Activated CD4-positive, alpha-beta T cell treated with anti-CD3 and anti-CD28 coated beads, Interleukin-2, amount 50 U/mL, for 4 hours (primary cell): ENCODE measurements at places on chromosomes 6 and 20.

DNA sequence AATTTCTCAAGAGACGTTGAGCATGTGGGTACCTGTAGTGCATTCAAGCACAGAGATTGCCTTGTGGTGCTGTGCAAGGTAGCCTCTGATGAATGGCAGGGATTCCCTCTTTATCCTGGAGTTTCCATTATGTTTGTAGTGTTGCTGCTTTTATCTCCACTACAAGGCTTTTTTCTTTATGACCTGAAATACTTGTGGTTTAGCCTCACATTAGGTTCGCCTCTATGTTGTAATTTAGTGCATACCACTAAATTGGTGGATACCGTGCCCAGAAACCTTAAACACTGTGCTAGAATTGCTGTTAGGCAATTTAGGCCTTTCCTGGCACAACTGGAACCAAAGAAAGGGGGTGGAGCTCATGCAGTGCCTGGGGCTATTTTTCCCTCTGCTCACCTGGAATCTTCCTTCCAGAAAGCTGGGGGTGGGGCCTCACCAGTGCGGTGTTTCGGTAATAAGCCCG lies 76.8 kb downstream of the NCOA7 start:
- DNase-seq = no peak

DNA sequence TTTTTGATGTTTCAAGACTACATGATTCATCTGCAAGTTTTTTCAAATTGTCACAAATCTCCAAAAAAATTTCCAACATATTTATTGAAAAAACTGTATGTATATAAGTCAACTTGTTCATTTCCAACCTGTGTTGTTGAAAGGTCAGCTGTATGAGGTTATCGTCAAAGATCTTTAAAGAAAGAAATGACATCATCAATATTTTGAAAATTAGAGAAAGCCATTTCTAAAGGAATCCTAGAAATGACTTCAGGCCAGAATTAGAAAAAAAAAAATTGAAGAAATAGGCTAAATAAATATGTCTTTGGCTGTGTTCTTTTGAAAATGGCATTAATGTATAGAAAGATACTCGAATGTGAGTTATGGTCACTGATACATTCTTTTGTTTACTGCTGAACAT lies 6.8 kb downstream of the RNF146 start:
- DNase-seq = no peak

- DNase-seq = no peak
Observed at GRCh38 chr6:21804941-21805610, 211.5 kb downstream of the SOX4 start.

DNA sequence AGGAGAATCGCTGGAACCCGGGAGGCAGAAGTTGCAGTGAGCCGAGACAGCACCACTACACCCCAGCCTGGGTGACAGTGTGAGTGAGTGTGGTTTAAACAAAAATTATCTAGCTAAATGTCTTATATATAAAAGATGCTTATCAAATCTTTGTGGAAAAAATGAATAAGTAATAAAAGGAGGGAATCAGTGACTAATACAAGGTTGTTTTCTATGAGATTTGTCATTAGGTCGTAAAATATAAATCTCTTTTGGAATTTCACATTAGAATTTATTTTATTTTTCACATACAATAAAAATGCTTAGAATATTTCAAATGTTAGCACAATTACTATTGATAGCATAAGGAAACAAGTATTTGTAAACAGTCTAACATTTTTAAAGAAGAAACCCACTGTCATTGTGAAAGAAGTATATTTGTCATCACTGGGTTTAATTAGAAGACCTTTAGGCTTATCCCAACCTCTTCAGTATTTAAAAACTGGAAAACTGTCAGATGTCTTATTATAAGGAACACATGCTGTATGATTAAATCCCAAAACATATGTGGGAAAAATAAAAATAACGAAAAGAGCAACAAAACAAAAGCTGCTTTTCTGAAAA lies 47.1 kb downstream of the ASCC3 start:
- no peak for DNase-seq

- DNase-seq = no peak
Observed at GRCh38 chr6:158815907-158816306, 3.3 kb downstream of the EZR start.

DNA sequence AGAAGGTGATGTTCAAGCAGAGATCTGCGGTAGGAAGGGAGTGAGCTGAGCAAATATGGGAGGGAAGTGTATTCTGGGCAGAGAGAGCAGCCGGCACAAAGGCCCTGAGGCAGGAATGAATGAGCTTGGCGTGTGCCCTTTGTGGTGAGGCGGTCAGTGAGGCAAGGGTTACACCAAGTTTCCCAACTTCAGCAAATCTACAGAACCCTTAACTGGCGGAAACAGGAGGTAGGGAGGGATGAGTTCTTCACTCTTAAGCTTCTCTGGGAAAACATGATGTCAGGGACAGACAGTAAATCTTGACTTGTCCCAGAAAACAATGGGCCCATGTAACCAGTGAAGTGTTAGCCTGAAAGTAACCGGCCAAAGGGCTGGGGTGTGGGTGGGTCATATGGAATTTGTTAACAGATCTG lies 97.1 kb upstream of the PTPN1 start:
- DNase-seq = no peak

DNA sequence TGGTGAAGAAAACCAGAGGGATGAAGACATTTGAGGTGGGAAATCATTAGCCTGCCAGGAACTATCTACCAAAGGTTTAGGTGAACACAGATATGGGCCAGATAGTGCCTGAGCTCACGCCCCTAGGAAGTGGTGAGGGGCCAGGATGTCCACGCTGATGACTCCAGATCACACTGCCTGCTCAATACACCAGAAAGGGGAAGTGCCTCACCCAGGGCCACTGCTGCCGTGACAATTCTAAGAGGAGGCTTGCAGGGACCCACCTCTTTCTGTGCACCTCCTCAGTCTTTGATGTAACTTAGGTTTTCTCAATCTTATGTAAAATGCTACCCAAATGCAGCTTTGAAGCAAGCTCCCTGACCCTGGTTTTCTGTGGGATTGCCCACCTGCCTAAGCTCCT lies 5.4 kb upstream of the RAB44 start:
- DNase-seq = no peak

- DNase-seq = no peak
Observed at GRCh38 chr20:36214684-36215256, 21.5 kb upstream of the AAR2 start.

- DNase-seq = no peak
Observed at GRCh38 chr6:8088886-8089285, 13.5 kb downstream of the EEF1E1 start.

DNA sequence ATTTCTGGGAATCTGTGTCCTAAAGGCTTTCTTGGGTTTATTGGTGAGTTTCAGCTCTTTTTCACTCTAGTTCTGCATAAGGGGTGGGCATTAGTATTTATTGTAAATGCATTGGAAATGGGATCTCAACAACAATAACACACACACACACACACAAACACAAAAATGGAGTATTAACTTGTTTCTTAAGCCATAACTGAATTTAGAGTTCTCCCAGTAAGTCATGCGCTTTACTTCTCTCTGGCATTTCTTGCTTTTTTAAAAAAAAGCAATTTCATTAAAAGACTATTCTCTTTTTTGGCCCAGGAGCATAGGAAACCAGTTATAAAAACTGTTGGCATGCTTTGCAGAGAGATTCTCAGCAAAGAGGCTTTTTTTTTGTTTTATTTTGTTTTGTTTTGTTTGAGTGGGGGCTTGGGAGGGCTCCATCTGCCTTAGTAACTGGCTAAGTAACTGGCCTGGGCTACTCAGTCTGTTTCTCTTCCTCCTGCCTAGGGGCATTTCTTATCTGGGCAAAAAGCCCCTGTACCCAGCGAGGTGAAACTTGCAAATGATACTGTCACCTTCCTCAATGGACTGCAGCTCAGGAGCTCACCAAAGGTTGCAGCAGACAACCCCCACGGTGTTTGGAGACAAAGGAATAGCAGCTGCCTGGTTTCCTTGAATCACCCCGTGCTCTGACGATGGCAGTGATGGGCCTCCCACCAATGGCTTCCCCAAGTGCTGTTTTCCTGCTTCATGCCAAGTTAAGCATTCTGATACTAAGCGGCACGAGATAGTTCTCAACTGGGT lies 128.5 kb downstream of the BCAS1 start:
- DNase-seq = no peak

DNA sequence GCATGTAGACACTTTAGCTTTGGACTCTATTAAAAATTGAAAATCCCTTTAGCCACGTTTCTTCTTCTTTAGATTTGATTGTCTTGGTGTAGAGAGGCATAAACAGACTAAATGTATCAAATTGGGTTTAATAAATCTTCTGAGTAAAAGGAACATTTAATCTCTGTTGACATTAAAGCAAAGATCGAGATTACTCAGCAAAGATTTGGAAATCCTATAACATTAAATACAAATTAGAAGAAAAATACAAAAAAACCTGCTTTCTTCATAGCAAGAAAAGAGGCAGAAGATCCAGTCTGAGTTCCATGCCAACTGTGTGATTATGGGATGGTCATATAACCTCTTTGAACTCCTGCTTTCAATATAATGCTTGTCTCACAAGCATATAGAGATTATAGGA lies 172.3 kb downstream of the GJA1 start:
- no peak for DNase-seq

DNA sequence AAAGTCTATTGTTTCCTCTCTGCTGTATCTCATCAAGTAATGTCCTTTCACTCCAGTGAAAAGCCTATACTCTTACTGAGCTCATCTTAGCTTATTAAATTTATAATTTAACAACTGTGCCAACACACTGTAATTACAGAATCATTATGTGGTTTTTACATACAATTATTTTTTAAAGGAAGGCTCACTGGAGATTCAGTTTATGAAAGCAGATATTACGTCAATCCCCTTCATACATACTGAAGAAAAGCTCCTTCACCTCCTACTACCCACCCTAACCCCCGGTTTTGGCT lies 28.1 kb downstream of the ARHGAP18 start:
- no peak for DNase-seq

GRCh38 chr20:47318586-47319516 lies 37.6 kb downstream of the ZMYND8 start:
- DNase-seq = no peak

DNA sequence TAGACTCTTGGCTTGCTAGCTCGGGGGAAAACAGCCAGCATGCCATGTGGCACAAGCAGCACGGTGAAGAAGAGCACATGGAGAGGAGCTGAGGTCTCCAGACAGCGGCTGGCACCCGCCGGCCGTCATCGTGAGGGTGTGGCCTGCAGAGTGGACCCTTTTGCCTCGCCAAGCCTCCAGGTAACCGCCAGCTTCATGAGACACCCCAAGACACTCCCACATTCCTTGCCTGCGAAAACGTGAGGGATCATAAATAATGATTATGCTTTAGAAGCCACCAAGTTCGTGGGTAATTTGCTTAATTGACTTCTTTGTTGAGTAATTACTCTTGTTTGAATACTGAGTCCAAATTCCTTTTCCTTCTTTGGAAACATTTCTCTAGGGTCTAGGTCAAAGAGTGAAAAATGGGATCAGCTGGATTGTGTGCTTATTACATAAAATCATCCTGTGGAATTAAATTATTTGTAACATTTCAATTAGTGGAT lies 23.2 kb downstream of the FAM50B start:
- no peak for DNase-seq

DNA sequence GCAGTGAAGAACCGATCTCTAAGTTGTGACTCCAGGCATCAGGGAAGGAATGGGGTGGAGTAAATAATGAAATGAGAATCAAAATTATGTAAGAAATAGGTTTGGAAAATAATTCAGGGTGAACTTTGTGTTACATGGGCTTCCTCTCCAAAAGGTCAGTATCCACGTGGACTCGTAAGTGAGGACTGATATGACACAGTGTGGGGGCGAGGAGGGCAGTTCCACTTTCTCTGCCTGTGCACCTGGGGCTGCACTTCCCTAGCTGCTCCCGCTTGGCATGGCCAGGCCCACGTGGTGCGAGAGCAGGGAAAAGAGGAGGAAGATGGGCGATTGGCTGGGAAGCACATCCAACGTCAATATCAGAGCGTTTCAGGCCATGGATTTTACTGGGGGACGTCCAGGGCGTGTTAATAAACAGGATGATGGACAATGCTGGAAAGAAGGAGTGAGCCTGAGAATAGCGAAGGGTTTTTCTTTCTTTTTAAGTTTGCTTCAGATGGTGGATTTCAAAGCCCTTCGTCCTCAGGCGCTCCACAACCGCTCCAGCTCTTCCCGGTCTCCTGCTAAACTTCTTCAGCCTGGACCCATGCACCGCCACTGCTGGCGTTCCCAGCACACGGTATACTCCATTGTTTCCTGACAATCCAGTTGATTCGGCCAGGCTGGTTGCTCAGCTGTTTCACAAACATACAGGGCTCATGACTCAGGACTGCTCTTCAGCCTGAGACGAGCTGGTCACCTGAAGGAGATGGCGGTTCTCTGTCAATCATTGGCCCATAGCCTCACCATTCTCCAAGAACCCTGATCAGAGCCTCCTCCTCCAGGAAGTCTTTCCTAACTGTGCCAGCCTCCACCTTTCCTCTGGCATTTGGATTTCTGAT lies 11.8 kb downstream of the CCR6 start:
- DNase-seq = no peak

- no peak for DNase-seq
Observed at GRCh38 chr20:36741072-36741471, 4.8 kb downstream of the NDRG3 start.

- DNase-seq = no peak
Observed at GRCh38 chr20:64001607-64002011, 20.7 kb downstream of the PRPF6 start.

DNA sequence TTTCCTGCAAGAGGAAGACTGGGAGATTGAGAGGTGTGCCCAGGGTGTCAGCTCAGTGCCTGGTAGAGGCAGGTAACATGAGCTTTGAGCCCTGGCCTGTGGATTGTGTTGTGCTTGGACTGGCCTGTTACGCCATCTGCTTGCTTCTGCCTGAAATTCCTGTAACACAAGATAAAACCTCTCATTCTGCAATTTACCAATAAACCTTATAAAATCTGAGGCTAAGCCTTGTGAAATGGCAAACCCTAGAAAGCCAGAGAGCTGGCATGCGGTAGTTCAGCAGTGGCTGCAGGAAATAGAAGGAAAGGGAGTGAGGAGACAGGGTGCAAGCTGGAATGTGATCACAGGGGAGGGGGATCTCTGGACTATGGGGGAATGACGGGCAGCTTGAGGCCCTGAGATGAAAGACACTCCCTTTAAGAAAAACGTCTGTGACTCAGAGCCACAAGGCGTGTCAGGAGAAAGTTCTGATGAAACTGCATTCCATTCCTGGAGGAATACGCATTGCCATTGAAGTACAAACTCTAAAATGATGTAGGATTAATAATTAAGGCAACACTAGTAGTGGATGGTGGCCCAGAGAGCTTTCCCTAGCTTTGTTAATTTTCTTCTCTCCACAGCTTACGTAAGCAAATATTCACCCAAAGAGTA lies 26.3 kb upstream of the TFAP2A start:
- no peak for DNase-seq
